Neural crest cell (in vitro differentiated cells): ENCODE measurements at places on chromosomes 5 and 9.

- no peaks in the 10 kb centered on the region for H3K27me3 ChIP-seq
- no peak overlapping the region for H3K27ac ChIP-seq
- DNase-seq = no peak
- peaks cover 6% of the 10 kb centered on the region for H3K4me1 ChIP-seq
- H3K4me3 ChIP-seq = no peak overlapping the region
Observed at GRCh38 chr5:163404364-163405173, 32.8 kb upstream of the CCNG1 start.

DNA sequence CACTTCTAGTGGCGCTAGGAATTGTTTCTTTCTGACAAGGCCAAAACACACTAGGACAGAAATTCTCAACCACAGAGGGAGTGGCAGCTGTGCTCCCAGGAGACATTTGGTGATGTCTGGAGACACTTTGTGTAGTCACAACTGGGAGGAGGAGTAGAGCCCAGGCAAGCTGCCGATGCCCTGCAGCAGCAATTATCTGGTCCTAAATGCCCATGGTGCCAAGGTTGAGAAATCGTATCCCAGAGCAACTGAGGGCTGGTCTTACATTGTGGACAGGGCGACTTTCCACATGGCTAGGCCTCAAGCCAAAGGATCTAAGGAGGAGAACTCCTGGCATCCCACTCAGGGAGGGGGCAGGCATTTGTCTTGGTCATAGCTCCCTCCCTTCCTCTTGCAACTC is 259.9 kb downstream of the GADD45G start:
- no peak overlapping the region for H3K27ac ChIP-seq
- no peak for DNase-seq
- no peaks in the 10 kb centered on the region for H3K36me3 ChIP-seq
- H3K27me3 ChIP-seq = no peaks in the 10 kb centered on the region
- peaks cover 7% of the 10 kb centered on the region for H3K4me1 ChIP-seq

DNA sequence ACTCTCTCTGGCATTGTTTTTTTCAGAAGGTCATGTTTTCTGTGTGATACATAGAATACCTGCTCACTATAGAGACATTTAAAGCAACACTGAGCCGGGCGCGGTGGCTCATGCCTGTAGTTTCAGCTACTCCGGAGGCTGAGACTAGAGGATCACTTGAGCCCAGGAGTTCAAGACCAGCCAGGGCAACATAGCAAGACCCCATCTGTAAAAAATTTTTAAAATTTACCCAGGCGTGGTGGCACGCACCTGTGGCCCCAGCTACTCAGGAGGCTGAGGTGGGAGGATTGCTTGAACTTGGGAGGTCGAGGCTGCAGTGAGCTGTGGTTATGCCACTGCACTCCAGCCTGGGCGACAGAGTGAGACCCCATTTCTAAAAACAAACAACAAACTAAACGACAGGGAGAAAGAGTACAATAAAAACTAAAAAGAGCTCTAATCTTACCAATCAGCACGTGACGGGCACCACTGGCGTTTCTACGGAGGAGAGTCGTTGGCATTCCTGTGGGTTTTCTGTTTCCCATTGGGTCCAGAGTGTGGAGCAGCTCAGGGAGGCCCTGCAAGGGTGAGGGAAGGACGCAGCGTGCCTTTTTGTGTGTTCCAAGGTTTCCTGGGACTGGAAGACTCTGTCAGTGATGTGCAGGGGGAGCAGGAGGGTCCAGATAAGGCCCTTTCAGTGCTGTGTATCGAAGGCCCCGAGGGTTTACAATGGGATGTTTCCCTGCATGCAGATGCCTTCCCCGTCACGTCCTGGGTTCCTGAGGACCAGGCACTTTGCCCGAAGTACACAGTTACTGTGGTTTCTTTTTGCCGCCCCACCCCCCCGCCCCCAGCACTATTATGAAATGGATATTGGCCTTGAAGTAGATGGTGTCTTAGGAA is 7.2 kb upstream of the RNU6ATAC start:
- H3K4me3 ChIP-seq = no peak overlapping the region
- no peak for DNase-seq
- H3K36me3 ChIP-seq = no peaks in the 10 kb centered on the region
- H3K4me1 ChIP-seq = peaks cover 4% of the 10 kb centered on the region
- H3K27ac ChIP-seq = no peak overlapping the region

GRCh38 chr9:5626727-5627634 is 1.9 kb upstream of the RIC1 start:
- peak overlapping the region; percentile 94 for H3K4me3 ChIP-seq
- no peaks in the 10 kb centered on the region for H3K27me3 ChIP-seq
- no peaks in the 10 kb centered on the region for H3K36me3 ChIP-seq

- no peak overlapping the region for H3K4me3 ChIP-seq
- H3K4me1 ChIP-seq = no peaks in the 10 kb centered on the region
- DNase-seq = no peak
- no peaks in the 10 kb centered on the region for H3K27me3 ChIP-seq
- H3K36me3 ChIP-seq = no peaks in the 10 kb centered on the region
Observed at GRCh38 chr9:138070815-138071214, 193.2 kb downstream of the CACNA1B start.

DNA sequence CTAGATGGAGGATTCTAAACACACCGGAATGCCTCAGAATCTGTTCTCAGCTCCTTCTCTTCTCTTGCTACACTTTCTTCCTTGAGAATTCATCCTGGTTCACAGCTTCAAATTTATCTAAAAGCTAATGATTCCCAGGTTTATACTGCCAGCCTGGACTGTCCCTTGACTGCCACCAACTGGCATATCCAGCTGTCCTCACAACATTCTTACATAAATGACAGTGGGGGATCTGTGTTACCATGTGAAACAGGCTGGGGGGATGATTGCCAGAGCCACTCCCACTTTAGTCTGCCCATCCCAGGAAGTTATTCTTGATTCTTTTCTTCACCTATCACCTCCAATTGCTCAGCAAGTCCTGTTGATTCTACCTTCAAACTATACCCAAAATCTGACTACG is 27.2 kb upstream of the ZFR start:
- H3K4me1 ChIP-seq = peaks cover 16% of the 10 kb centered on the region
- H3K27ac ChIP-seq = no peak overlapping the region
- H3K36me3 ChIP-seq = no peaks in the 10 kb centered on the region
- H3K4me3 ChIP-seq = no peak overlapping the region

DNA sequence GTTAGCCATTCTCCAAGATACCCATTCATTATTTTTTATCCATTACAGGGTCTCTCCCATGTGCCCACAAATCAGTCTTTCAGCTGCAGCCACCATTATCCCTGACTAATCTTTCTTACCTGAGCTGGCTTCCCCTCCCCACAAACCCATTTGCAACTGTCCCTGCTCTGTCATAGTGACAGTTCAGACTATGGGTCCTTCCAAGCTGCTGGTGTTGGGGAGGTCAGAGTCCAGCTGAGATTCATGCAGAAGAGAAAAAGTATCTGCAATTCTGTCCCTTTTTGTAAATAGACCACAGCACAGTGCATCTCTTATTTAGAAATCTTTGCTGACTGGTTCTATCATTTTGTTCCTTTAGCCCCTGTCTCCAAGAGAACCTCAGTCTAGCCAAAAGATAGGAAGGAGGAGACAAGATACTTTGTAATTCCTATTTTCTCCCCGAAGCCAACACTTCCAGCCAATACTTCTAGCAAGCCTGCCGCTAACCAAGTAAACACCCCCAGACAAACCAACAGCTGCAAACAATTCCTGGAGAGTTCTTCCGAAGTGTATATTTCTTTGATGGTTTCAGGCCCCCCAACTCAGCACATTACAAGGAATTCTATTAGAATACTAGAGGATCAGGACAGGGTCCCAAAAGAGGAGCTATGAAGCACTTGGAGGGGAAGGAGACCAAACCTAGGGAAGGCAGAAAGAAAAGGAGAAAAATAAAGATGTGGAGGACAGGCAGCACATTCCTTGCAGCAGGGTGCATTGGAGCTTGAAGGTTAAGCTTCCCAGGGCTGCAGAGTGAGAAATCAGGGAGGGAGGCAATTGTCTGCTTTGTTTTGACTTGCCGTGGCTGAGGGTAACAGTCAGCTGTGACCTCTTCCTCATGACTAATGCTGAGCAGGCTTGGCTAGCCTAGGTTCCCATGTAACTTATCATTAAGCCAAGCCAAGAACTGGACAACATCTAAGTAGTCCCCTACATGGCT is 148.5 kb downstream of the SGCD start:
- H3K4me3 ChIP-seq = no peak overlapping the region
- no peak overlapping the region for H3K27ac ChIP-seq
- H3K4me1 ChIP-seq = peaks cover 27% of the 10 kb centered on the region
- H3K27me3 ChIP-seq = no peaks in the 10 kb centered on the region
- no peak for DNase-seq

GRCh38 chr5:370959-371810 is 49.7 kb downstream of the AHRR start:
- no peak overlapping the region for H3K27ac ChIP-seq
- peaks cover 4% of the 10 kb centered on the region for H3K4me1 ChIP-seq
- no peak overlapping the region for H3K4me3 ChIP-seq
- DNase-seq = no peak

DNA sequence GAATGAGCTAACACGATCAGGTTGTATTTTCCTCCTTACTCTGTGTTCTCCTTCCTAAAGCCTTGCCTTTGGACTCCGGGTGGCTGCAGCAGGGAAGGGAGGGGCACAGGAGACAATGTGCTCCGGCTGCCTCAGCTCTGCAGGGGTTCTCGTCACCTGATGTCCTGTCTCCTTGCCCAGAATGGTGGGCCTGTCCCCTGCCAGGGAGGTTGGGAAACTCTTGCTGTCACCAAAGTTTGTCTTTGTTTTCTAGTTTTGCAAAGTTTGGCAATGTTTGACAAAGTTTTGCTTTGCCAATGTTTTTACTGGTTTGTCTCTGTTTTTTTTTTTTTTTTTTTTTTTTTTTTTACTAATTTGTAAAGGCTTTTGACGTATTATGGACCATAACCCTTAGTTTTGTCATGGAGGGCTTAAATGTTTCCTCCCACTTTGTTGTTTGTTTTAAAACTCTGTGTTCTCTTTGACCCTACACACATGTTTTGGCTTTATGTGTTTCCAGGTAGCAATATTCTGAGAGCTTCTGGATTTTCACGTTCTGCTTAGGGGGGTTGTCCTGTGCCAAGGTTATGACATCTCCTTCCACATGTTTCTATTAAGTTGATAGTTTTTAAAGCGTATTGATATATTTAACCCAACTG is 49.3 kb downstream of the GADD45G start:
- no peak overlapping the region for H3K4me3 ChIP-seq
- H3K4me1 ChIP-seq = peaks cover 6% of the 10 kb centered on the region
- no peaks in the 10 kb centered on the region for H3K36me3 ChIP-seq
- no peak overlapping the region for H3K27ac ChIP-seq
- no peak for DNase-seq

DNA sequence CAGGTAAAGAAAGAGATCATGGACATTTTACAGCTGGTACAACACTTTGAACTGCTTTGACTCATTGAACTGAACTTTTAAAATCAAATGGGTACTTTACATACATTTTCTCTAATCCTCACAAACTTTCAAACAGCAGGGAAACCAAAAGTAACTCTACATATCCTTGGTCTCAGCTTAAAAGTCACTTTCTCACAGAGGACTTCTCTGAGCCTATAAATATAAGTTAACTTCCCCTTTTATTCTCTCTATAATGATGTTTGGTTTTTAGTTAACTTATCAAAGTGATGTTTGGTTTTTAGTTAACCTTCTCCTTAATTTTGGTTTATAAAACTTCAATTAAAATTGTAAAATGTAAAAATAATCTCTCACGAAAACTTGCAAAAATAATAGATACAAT is 209.8 kb downstream of the MCTP1 start:
- H3K27me3 ChIP-seq = no peaks in the 10 kb centered on the region
- no peak overlapping the region for H3K27ac ChIP-seq
- H3K36me3 ChIP-seq = no peaks in the 10 kb centered on the region
- H3K4me1 ChIP-seq = peaks cover 5% of the 10 kb centered on the region
- H3K4me3 ChIP-seq = no peak overlapping the region
- DNase-seq = no peak

- no peaks in the 10 kb centered on the region for H3K27me3 ChIP-seq
- H3K4me3 ChIP-seq = no peak overlapping the region
- H3K36me3 ChIP-seq = no peaks in the 10 kb centered on the region
- no peaks in the 10 kb centered on the region for H3K4me1 ChIP-seq
- DNase-seq = no peak
- H3K27ac ChIP-seq = no peak overlapping the region
Observed at GRCh38 chr9:30172206-30172605, 2212.2 kb upstream of the ACO1 start.

DNA sequence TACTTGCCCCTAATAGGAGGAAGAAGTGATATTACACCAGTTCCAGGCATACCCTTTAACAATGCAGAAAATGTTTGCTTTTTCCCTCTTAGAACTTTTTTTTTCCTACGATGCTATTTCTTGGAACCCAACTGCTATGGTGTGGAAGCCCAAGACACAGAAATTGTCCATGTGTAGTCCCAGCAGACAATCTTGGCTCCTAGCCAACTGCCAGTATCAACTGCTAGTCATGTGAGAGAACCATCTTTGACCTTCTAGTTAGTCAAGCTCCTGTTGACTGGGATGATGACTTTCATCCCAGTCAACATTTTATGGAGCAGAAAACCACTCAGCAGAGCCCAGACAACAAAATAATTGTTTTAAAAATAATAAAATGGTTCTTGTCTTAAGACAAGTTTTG is 532.4 kb downstream of the TLR4 start:
- no peak overlapping the region for H3K4me3 ChIP-seq
- no peak for DNase-seq
- no peaks in the 10 kb centered on the region for H3K27me3 ChIP-seq
- no peaks in the 10 kb centered on the region for H3K4me1 ChIP-seq
- peaks cover 2% of the 10 kb centered on the region for H3K36me3 ChIP-seq
- no peak overlapping the region for H3K27ac ChIP-seq

GRCh38 chr5:30183795-30184194 is 1009.7 kb upstream of the CDH6 start:
- no peaks in the 10 kb centered on the region for H3K4me1 ChIP-seq
- no peaks in the 10 kb centered on the region for H3K27me3 ChIP-seq
- no peak overlapping the region for H3K4me3 ChIP-seq
- no peak for DNase-seq
- no peaks in the 10 kb centered on the region for H3K36me3 ChIP-seq

DNA sequence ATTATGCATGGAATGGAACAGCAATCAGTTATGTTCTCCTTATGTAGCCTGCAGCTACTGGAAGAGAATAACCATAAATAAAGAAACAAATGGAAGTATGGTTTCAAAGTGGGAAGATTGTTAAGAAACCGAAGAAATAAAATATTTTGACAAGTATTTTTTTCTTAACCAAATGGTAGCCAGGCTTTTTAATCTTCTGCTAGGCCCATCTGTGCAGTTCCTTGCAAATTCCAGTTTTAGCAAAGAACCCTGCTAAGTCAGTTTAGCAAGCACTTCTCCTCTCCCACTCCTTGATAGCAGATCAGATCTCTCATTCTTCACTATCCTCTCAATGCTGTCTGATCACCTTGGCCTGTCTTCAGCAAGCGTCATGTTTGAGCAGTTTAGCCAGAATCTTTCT is 111.1 kb upstream of the PRDM9 start:
- H3K27me3 ChIP-seq = no peaks in the 10 kb centered on the region
- H3K36me3 ChIP-seq = peaks cover 4% of the 10 kb centered on the region
- DNase-seq = no peak
- H3K4me3 ChIP-seq = no peak overlapping the region
